Stimulated activated CD4-positive, alpha-beta T cell treated with anti-CD3 and anti-CD28 coated beads, Interleukin-1b, Interleukin-23, amount 100 ng/mL, for 1 hour (primary cell): ENCODE measurements at places on chromosomes 16 and 17.

DNA sequence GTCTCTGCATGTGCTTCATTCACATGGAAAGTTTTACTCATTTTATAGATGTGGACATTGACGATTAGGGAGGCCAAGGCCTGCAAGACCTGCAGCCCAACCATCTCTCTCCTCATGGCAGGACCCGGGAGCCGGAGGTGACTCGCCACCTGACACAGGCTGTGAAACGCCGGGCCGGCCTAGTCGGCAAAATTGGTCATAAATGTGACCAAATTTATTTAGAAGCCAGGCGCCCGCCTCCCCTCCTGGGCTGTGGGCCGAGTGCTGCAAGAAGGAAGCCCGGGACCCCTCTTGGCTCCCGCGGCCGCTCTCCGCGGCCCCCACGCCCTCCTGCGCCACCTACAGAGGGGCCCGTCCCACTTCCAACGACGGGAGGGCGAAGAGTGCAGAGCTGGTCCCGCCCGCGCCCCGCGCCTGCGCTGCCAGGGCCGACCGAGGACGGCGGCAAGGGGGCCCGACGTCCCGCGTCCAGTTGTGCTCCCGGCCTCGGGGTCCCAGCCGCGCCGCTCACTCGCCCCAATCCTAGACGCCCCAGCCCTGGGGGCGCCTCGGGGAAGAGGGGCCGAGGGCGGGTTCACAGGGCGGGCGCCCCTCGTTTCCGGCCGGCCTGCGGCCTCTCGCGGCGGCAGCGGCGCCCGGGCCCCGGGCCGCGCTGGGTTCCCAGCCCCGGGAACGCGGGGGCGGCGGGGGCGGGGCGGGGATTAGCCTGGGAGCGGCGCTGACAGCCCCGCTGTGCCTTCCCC lies 47.5 kb downstream of the WNT3 start:
- DNase-seq, result no peak

GRCh38 chr17:6755281-6755680 lies 565 bp upstream of the XAF1 start:
- no peak for DNase-seq

DNA sequence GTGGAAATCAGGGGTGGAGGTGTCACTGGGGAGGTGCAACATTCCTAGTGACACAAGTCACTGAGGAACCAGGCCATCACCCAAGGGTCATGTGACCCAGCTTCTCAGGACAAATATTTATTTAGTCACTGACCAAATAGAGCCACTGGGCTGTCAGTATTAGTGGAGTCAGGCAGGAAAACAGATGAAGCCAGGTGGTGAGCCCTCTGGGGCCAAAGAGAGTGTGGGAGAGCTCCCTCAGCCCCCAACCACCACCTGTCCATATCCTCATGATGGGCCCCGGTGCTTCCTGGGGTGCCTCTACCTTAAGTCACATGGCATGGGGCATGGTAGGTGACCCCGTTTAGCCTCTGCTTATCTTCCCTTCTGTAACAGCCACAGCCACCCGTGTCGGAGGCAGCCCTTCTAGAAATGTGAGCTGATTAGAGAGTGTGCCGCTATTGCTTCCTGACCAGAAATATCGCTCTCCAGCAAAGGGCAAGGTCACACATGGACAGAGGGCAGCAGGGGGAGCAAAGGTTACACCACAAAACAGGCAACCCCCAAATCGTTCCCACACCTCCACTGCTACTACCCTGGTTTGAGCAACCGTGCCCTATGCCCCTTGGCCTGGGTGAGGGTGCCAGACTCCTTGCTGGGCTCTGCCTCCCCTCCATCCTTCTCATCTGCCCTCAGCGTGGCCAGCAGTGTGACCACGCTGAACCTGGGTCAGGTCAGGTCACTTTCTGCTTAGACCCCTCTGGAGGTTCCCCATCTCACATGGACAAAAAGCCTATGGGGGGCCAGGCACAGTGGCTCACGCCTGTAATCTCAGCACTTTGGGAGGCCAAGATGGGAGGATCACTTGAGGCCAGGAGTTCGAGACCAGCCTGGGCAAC lies 8.6 kb upstream of the AKTIP start:
- no peak for DNase-seq

DNA sequence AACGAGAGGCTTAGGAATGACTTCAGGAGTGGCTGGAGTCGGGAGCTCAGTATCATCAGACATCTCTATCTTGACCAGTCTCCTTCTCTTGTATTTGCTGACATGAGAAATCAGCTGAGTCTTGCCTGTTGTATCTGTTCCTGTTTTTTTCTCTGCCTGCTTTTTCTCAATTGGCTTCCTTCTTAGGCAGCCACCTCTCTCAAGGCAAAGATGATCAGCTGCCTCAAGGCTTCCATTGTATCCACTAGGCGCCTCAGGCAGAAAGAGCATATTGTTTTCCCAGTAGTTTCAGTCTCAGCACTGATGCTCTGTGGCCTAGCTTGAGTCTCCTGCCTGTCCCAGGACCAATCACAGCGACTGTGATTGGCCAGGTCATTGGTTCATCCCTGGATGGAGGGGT lies 306.2 kb downstream of the CPPED1 start:
- no peak for DNase-seq

- no peak for DNase-seq
Measured at GRCh38 chr16:85036236-85037049, 8.8 kb downstream of the KIAA0513 start.

DNA sequence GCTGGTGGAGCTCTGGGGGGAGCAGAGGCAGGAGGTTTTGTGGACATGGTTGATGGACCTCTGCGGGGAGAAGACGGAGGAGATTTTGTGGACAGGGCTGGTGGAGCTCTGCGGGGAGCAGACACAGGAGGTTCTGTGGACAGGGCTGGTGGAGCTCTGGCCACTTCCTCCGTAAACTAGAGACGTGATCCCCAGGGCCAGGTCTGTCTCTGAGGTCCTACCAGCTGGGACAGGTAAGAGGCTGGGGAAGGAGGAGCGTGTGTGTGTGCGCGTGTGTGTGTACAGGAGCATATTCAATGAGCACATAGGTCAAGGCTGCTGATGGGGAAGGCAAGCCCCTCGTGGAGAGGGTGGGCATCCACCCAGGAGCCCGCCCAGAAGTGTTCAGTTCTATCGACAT lies 20.6 kb downstream of the RPH3AL start:
- DNase-seq, result no peak

DNA sequence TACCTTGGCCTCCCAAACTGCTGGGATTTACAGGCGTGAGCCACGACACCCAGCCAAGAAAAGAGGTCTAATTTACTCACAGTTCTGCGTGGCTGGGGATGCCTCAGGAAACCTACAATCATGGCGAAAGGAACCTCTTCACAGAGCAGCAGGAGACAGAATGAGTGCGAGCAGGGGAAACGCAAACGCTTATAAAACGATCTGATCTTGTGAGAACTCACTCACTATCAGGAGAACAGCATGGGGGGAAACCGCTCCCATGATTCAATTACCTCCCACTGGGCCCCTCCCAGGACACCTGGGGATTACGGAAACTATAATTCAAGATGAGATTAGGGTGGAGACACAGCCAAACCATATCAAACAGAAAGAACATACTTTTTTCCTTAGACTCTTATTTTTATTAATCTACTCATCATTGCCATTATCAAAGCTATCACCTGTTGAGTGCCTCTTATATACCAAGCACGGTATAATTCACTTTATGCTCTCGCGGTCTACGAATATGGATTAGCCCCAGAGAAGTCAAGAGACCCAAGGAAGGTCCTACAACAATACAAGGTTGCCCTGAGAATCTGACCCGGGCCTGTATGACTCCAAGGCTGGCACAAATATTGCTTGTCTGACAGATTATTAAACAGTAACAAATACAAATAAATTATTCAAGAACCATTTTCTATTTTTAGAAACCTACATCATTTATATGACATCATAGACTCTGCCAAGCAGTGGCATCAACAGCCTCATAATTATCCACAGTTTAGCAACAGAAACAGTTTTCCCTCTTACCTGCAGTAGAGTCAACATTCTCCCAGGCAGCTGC lies 2.4 kb downstream of the POLR3K start:
- DNase-seq, result no peak

- DNase-seq, result peak; percentile 24
Measured at GRCh38 chr16:4506450-4506849, 30.3 kb downstream of the HMOX2 start.

GRCh38 chr17:58811290-58811689 lies 55.6 kb downstream of the PPM1E start:
- DNase-seq, result no peak

- peak; percentile 42 for DNase-seq
Measured at GRCh38 chr16:11560701-11561453, 25.8 kb downstream of the LITAF start.

DNA sequence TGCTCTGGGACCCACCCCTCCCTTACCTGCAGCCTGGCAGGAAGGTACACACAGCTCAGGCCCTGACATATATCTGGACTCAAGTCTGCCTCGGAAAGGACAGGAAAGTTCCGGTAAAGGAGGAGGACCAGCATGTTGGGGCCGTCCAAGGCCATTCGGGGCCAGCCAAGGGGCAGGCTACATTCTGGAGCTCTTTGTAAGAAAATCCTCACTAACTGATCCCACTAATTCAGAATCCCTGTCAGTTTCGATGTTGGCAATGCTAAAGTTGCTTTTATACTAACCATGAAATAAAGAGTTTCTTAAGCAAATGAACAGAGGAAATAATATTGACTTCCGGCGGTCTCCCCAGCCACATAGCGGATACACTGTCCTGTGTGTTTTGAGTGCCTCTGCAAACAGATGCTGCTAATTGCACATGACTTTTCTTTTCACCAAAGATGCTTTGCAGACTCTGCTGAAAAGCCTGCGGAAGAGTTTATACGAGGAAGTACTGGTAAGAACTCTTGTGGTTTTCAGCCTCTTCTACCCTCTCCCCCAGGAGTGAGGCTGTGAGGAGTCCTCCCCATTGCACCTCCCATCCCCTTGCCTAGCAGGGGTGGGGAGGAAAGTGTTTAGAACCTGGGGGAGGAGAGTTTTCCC lies 54.8 kb downstream of the PLXDC1 start:
- DNase-seq, result no peak

GRCh38 chr16:46974352-46974751 lies 878 bp upstream of the DNAJA2 start:
- no peak for DNase-seq

GRCh38 chr17:1455291-1455796 lies 688 bp downstream of the CRK start:
- no peak for DNase-seq

- DNase-seq, result no peak
Measured at GRCh38 chr17:82998637-82999036, 80.8 kb upstream of the METRNL start.

DNA sequence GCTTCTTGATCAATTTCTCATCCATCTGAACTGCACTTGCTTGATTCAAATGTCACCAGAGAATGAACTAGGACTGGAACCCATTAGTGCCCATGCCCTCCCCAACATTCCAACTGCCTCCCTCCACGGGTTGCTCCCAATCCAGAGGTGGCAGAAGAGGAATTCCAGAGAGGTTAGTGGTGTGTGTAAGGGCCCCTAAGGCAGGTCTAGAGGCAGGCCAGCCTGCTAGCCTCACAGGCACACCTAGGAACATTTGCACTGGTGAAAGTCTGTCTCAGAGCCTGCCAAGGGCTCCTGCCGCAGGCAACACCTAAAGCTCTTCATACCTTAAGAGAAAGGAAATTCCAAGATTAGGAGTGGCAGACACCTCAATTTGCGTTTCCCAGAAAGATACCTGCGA lies 21.2 kb upstream of the CMTM4 start:
- DNase-seq, result no peak

GRCh38 chr17:72634621-72635020 lies 457.9 kb downstream of the SLC39A11 start:
- DNase-seq, result no peak

- DNase-seq, result no peak
Measured at GRCh38 chr17:6657633-6658287, 6.2 kb downstream of the C17orf100 start.

GRCh38 chr16:65118871-65119270 lies 3.0 kb downstream of the CDH11 start:
- DNase-seq, result no peak

DNA sequence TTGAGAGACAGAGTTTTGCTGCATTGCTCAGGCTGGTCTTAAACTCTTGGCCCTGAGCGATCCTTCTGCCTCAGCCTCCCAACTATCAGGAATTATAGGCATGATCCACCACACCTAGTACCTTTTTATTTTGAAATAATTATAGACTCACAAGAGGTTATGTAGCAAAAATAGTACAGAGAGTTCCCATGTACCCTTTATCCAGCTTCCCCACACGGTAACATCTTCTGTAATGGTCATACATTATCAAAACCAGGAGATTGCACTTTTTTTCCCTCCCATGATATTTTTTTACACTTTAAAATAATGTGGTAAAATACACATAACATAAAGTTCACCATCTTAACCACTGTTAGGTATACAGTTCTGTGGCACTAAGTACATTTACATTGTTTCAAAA lies 28.8 kb upstream of the CACNG4 start:
- no peak for DNase-seq

- no peak for DNase-seq
Measured at GRCh38 chr17:4003501-4004421, 39.5 kb upstream of the ATP2A3 start.

- DNase-seq, result no peak
Measured at GRCh38 chr17:57945996-57946797, 9.0 kb downstream of the CUEDC1 start.

GRCh38 chr16:58127033-58127556 lies 2.1 kb downstream of the CFAP20 start:
- no peak for DNase-seq

DNA sequence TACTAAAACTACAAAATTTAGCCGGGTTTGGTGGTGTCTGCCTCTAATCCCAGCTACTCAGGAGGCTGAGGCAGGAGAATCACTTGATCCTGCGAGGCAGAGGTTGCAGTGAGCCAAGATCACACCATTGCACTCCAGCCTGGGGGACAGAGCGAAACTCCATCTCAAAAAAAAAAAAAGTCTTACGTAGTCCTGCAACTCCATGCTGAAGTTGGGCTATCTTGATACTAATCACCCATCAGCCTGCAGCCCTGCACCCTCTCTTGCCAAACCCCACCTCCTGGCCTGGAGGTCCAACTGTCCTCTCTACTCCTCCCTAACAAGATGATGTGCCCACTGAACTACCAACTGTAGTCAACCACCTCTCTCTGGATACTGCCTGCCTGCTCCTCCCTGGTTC lies 4.8 kb downstream of the TMEM170A start:
- no peak for DNase-seq
